Activated CD8-positive, alpha-beta memory T cell treated with anti-CD3 and anti-CD28 coated beads for 24 hours (primary cell): ENCODE measurements at places on chromosomes 5 and 9.

- DNase-seq, result no peak
Observed at GRCh38 chr5:101948615-101949014, 347.5 kb downstream of the SLCO4C1 start.

GRCh38 chr5:111143910-111144309 lies 51.8 kb downstream of the WDR36 start:
- no peak for DNase-seq

GRCh38 chr5:119067450-119067849 lies 3.4 kb upstream of the DMXL1 start:
- no peak for DNase-seq

DNA sequence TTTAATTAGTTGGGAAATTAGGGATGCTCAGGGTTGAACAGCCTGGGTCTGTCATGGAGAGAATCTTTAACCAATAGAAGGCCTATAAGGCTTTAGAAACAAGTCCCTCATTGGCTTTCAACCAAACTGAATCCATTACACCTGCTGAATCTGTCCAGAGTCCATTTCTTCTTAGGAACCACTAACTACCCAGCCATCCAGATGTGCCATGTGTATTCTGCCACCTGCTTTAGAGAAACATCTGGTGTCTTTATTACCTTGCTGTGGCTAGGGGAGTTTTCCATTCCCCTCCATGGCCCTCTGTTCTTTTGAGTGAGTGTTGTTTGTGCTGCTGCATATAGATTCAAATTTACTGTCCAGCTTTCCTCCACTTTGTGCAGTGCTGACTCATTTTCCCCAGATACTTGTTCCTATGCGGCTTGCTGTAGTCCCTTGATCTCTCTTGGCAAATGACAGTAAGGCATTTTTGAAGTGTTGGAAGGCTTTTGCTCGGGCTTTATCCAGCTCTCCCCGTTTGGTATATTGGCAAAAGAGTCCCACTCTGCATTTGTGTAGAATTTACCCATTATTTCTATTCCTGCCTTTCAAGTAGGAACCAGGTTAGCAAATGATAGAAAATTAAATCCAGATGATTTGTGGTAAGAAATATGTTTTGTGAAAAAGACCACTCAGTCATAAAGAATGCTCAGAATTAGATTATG lies 54.6 kb downstream of the NLN start:
- DNase-seq, result no peak

GRCh38 chr5:126446498-126447224 lies 23.5 kb downstream of the GRAMD2B start:
- no peak for DNase-seq
